A172 (cell line): ENCODE measurements at places on chromosomes 16 and 17.

GRCh38 chr17:70677783-70678647, 508.7 kb downstream of the KCNJ2 start:
- DNase-seq, result no peak

- DNase-seq, result no peak
These were observed 111.9 kb upstream of the TNRC6C start for GRCh38 chr17:77846531-77847085.

GRCh38 chr16:47713225-47713595, 252.1 kb downstream of the PHKB start:
- peak; percentile 91 for DNase-seq

GRCh38 chr16:88459366-88460073, 6.4 kb downstream of the ZFPM1 start:
- no peak for DNase-seq

DNA sequence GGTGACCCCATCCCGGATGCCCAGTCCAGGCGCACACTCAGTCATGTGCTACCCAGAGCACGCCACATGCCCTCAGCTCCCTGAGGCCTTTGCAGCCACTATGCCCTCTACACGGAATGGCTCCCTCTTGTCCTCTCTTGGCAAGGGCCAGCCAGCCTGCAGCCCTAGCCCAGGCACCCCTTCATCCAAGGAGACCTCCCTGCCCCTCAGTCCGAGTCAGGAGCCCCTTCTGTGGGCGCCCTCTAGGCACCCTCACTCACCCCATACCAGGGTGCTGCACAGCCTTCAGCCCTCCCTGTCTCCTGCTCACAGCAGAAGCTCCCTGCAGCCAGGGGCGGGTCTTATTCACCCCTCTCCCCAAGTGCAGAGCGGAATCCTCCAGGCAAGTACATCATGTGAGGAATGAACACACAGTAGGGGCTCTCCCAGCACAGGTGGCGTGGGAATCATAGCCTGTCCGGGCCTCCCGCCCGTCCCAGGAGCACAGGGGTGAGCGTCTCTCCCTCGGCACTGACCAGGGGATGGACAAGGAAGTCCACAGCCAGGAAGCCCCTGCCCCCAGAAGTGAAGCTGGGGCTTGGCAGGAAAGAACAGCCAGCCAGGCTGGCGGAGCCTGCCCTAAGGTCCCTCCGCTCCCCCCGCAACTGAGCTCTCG, 186.9 kb downstream of the RBFOX3 start:
- DNase-seq, result no peak

- DNase-seq, result no peak
These were observed 522.9 kb downstream of the HAPSTR1 start for GRCh38 chr16:9614389-9614788.

DNA sequence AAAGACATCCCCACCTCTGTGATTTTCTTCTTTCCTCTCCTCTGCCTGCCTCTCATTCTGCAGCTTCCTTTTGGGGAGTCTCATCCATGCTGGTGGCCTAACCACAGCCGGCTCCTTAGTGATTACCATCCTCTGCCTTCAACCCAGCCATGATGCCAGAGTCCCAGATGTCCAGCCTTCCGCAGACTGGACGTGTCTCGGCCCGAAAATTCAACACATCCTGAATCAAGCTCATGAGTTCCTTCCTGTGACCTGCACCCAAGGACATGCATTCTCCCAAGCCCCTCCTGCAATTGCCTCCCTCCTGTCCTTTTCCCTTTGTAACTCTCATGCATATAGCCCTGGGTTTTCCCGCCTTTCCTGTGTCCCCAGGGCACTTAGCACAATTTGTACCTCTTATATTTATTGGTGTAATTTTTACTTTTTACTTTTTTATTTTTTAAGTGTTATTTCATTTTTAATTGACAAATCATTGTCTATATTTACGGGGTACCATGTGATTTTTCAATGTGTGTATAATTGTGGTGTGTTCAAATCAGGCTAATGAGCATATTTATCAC, 1.2 kb upstream of the SLC13A5 start:
- no peak for DNase-seq

DNA sequence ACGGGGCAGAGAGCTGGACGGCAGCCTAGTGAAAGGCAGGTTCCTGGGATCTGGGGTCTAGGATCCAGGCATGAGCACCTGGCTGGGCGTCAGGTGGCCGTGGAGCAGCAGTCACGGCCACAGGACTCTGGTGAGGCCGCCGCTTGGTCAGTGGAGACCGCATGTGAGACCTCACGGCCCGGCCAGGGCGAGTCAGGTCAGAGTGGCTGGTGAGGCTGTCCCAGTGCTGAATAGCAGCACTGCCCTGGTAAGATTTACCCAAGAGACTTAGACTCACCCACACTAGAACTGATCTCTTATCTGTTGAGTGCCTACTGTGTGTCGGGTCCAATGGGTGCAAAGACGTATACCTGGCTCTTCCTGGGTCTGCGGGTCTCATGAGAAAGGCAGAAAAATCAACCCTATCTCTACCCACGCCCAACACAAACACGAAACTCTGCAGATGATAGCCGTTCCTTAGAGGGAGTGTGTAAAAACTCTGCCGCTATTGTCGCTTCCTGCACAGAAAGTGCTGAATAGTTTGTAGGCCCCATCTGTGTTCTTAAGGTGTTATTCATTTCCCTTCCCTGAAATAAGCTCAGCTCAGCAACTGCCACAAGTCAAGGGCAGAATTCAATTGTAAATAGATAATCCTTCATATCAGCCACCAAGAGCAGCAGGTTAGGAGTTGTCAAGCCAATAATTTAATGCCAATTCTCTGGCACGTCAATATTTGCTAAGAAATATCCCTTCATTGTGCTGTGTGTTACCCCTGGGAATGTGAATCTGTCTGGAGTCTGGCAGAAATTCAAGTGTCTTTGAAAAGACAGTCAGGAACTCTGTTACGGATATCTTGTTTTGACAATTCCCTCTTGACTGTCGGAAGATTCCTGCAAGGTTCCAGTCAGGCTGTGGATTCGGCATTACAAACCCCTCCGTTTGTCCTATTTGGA, 240.0 kb downstream of the NTN1 start:
- no peak for DNase-seq

- DNase-seq, result no peak
These were observed 251.2 kb downstream of the PARN start for GRCh38 chr16:14378689-14379467.

- DNase-seq, result no peak
These were observed 42.5 kb upstream of the ATP2A3 start for GRCh38 chr17:4006745-4007211.

DNA sequence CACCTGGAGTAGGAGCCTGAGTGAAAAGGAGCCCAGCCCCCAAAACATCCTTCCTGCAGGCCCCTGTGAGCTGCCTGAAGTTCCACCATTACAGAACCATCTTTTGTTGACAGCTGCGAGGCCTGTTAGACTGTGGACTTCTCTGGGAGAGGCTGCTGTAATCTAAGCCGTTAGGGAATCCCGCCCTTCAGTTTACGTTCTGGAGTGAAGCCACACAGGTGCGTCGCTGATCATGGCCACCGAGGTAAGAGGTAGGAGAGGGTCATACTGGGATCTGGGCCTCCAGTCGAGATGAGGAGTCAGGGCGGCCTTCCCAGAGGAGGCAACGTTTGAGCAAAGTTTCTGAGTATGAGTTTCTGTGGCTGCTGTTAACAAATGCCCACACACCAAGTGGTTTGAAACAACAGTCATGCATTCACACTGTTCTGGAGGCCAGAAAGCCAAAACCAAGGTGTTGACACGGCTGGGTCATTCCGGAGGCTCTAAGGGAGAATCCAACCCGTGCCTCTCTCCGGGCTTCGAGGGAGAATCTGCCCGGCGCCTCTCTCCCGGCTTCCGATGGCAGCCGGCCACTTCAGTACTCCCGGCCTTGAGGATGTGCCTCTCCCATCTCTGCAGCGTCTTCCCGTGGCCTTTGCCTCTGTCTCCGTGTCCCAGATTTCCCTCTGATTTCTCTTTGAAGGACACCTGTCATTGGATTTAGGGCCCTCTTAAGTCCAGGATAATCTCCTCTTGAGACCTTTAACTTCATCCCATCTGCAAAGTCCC, 26.6 kb upstream of the ATP2C2 start:
- no peak for DNase-seq

- DNase-seq, result no peak
These were observed 25.3 kb downstream of the LITAF start for GRCh38 chr16:11561454-11561805.

DNA sequence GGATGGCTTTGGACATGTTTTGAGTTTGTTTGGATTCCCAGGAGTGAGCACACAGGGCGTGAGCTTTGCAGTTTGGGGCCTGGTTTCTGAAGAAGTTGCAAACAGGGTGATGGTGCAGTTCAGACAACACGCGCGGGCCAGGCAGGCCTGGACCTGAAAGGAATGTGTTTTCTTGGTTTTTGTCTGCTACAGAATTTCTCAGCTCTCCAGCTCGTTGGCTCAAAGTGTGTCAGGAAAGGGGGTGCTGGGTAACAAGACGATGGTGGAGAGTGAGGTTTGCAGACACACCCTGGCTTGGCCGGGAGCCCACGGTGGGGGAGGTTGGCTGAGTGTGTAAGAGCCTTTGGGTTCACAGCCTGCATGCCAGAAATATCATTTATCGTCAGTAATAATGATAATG, 82.3 kb downstream of the CMIP start:
- no peak for DNase-seq

DNA sequence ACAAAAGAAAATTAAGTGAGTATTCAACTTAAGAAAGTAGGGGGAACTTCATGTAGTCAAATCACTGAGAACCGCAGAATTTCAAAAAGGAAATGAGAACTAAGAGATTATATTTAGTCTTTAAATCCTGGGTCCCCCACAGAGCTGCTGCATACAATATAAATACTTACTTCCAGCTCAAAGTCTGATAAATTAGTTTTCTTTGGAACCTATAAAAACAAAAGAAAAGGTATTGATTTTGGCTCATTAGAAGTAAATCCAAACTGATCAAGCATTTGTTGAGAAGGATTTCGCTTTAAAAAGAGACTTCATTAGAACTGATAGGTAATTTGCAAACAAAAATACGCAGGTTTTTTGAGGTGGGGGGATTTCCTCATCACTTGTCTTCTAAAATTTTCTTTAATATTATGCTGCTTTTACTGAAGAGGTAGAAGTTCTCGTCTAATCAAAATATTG, 21.9 kb downstream of the PARN start:
- no peak for DNase-seq

DNA sequence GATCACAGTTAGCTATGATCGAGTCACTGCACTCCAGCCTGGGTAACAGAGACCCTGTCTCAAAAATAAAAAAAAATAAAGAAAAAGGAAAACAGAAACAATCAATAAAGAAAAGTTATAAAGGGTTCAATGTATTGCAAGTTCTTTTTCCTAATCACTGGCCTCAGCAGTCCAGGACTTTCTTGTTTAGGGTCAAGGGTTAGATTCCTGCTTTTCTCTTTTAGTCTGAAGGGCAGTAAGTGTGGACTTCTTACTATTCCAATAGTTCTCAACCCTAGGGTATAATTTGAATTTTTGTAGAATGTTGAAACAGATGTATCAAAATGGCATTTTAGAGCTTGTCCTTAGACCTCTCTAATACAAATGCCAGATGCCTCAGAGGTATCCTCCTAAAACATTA, 27.3 kb downstream of the SMYD4 start:
- DNase-seq, result no peak

GRCh38 chr17:34902831-34903547, 58.3 kb downstream of the CCT6B start:
- no peak for DNase-seq

DNA sequence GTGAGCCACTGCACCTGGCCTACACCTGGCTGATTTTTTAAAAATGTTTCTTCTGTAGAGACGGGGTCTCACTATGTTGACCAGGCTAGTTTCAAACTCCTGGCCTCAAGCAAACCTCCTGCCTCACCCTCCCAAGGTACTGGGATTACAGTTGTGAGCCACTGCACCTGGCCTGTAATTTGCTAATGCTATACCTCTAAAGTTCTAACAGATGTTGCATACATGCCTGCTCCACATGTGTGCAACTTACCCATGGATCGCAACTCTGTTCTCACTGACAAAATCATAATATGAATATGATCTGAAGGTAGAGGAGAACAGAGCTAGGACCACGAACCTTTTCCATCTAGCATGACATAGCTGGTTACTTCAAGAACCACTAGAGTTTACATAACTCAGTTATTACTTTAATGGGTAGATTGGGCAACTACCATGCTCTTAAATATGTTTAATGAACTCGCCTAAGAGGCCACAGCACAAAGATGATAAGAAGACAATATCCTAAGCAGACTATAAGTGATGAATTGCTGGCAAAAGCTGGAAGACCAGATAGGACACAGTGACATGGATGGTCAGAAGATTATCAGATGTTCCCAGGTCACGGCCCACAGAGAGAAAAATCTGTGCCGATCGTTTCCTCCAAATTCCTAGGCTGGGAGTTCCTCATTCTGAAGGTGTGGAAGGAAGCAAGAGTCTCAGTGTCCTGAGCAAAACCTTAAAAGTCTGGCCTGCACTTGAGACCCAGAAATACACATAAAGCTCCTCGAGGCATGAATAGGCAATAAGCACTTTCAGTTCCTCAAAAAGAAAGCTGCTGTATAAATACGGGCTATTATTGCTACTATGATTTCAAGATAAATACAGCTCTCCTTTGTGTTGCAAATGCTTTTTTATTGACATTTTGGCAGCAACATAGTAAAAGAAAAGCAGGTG, 53.6 kb upstream of the ICAM2 start:
- no peak for DNase-seq

- no peak for DNase-seq
These were observed 394.0 kb downstream of the KCNJ2 start for GRCh38 chr17:70563281-70563820.

GRCh38 chr16:85846461-85846860, 47.0 kb downstream of the COX4I1 start:
- no peak for DNase-seq

- no peak for DNase-seq
These were observed 17.6 kb upstream of the FZD2 start for GRCh38 chr17:44539673-44540072.

DNA sequence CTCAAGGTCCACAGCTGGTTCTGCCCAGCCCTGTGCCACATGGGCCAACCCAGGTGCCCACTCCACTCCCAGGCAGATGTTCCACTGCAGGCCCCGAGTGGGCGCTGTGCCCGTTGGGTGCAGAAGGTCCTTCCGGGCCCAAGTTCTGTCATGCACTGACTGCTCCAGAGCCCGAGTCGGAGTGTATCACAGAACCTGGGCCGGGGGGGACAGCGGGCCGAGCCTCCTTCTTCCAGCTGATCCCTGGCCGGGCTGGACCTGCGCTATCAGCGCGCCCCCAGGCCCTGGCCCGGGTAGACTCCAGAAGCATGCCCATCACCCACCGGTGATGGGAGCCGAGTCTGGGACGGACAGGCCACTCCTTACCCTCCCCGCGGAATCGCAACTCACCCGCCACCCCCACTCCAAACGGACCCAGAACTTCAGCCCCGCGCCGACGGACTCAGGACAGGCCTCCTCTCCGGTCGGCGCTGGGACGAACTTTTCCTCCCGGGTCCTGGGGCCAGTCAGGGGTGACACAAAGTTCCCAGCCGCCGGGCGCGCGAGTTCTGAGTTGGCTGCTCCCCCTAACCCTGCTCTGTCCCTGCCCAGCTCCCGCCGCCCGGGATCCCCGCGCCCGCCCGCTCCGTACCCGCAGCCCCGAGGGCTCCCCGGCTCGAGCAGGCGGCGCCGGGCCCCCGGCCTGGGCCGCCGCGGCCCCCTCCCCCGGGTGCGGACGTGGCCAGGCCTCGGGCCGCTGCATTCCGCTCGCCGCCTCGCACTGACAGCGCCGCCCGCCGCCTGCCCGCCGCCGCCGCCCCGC, at the start of gene COPZ2:
COPZ2 (minus strand) TSS at position 762 of the 802 bp plus-strand sequence; CDS start at position 742, 20 bp downstream.
- DNase-seq, result no peak

GRCh38 chr17:72301887-72302286, 181.1 kb downstream of the SOX9 start:
- DNase-seq, result no peak

- DNase-seq, result no peak
These were observed 50.2 kb downstream of the COX10 start for GRCh38 chr17:14119546-14119945.
